ENCODE measurements at places on chromosomes 5 and 9.
A peak's percentile ranks its signal among the peaks of the same experiment; 100 is the strongest.

GRCh38 chr9:36911601-36912412 lies 122.3 kb downstream of the PAX5 start:
- no peak for DNase-seq

DNA sequence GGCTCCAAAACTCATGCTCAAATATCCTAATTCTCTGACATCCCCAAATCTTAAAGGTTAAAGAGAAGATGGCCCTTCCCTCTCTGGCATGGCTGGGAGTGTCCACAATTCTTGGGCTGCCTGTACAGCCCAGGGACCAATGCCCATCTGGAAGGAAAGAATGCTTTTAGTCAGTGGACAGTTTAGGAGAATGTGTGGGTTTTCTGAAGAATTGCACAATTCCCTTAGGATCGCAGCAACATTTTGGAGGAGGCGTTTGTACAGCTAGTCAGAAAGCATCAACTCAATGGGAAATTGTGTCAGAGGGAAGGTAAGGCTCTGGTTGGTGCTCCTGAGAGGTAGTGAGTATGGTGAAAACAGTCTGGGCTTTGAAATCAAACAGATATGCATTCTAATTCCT lies 15.0 kb downstream of the FAM193B start:
- DNase-seq = no peak

- DNase-seq = no peak
Measured at GRCh38 chr9:136028760-136029470, 66.2 kb downstream of the NACC2 start.

DNA sequence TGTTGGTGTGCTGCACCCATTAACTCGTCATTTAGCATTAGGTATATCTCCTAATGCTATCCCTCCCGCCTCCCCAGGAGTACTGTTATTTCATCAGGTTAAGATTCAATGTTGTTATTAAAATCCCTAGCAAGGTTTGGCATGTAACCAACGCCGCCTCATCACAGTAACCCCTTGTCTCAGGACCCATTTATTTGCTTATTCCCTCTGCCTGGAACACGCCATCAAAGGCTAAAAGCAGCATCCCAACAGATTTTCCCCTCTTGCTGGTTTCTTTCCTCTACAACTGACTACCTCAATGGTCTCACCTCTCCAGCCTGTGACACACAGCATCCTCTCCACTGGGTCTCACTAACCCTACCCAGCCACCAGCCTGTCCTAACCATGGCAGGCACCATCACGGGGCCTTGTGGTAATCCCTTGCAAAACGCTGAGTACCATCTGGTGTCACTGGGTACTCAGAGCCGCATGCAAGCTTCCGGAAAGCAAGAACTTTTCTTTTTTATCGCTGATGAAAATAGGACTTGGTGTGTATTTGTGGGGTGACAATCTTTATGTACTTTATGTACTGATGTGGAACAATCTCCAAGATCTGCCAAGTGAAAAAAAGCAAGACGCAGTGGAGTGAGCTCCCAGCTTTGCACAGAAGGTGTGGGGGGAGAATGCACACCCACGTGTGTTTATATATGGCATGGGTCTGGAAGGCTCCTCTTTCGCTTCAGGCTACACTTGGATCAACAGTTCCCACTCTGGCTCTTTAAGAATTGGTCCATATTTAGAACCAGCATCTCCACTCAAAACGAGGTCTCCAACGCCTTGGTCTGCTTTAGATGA lies 6.1 kb downstream of the RPS14 start:
- DNase-seq = peak; percentile 76

DNA sequence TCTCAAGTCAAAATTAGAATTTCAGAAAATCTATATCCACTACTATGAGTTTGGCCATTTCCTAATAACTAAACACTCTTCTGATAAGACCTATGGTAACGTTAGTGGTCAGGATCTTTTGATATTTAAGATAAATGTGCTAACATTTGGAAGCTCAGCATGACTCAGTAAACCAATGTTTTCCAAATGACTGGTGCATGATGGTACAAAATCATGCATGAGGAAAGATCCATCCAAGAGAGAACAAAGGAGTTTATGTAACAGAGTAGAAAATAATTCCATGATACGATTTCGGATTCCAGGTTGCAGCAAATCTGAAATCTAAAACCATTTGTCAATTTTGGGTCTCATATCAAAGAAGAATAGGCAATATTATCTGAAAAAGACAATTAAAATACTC lies 279.2 kb downstream of the NSG2 start:
- no peak for DNase-seq

GRCh38 chr9:129737479-129738274 lies 15.2 kb downstream of the PTGES start:
- DNase-seq = peak; percentile 49

- DNase-seq = no peak
Measured at GRCh38 chr9:94821098-94821887, 94.8 kb downstream of the AOPEP start.

All from occipital lobe (tissue), 3 donors.